ENCODE measurements at places on chromosomes 6 and 20.

GRCh38 chr20:40156600-40157317, 532.3 kb downstream of the MAFB start:
- DNase-seq, result no peak

GRCh38 chr20:36071848-36072247, 82.7 kb upstream of the EPB41L1 start:
- DNase-seq, result no peak

DNA sequence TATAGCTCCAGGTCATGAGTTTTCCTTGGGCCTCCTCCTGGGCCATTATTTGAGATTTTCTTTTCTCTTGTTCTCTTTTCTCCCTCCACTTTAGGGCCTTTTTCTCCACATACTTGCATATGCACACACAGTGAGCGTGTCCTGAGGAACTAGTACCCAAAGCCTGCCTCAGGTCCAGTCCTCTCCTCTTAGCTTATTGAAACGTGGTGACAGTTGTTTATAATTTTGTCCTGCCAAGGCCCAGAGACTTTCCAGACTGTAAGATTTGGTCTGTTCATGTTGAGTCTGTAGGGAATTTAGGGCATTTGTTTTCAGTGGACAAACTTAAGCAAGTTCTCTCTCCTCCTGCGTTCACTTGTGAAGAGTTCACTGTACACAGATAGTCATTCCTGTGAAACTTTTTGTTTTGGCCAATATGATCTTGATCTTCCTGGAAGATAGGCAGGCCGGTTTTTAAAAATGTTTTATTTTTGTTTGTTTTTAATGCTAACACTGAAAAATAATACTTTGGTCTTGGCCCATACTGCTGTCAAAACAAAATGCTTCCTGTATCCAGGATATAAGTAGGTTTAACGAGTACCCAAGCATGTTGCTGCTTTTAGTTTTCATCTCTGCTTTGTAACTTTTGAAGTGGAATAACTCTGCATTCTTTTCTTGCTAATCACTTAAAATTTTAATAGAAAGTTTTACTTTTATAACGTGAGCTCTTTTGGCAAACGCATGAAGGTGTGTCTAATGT, 20.7 kb downstream of the LRRC1 start:
- DNase-seq, result no peak

GRCh38 chr6:108260126-108260808, 573 bp downstream of the SNX3 start:
- peak; percentile 38 for DNase-seq

DNA sequence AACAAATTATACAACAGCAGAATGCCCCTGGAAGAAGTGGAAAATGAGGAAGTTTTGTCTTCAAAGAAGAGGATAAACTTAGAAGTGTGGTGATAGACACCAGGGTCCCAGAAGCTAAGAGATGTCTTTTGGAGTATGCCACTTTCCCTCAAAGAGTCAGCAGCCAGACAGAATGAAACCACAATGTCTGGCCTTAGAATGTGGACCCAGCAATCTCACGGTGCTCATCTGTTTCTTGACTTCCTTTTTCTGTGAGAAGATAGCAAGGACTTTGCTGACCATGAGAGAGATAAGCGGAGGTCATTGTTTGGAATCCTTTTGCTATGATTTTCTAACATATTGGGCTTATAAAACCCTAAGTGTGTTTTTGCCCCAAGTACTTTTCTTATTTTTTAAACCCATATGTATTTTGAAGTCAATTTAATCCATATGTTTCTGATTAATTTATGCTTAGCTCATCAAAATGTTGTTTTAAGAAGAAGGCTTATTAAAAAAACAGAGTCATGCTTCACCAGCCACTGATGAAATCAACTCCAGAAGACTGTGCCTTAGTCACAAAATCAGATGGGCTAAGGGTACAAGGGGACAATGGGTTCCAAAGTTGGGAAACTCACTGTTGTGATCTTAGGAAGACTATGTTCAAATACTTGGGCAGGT, 451.2 kb upstream of the JAG1 start:
- DNase-seq, result peak; percentile 58

- DNase-seq, result no peak
Observed at GRCh38 chr6:90983462-90983861, 396.6 kb upstream of the MAP3K7 start.

DNA sequence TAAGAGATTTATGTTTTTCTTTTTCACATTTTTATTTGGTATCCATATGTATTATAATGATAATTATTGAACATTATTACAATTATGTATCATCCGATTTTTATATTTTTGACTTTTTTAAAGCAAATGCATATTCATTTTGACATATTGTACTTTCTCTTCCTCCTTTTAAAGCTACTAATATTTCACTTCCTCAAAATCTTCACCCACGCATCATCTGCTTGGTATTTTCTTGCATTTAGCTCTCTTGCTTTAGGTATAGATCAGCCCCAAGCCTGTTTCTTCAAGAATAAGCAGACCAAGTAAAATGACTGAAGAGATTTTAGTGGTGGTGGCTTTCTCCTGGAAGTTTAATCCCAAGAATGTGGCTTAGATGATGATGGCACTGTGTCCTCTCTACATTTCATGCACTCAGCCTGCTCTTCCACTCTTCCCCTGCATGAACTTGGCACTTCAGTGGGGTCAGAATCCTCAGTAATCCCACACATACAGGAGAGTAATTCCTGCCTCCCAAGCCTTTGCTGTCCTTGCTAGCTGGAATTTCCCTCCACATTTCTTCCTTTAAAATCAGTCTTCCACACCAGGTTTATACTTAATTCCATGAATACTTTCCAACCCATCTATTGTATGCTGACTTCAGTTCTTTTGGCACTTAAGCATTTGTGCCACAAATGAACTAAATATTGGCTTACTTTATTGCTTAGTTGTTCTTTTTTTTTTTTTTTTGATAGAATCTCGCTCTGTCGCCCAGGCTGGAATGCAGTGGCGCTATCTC, 8.2 kb downstream of the NCOA7 start:
- DNase-seq, result no peak
